ENCODE measurements at places on chromosomes 3 and 15.

GRCh38 chr3:62261121-62261520 is 112.2 kb downstream of the FEZF2 start:
- H3K27ac ChIP-seq, result no peak overlapping the region
- peaks cover 23% of the 10 kb centered on the region for H3K36me3 ChIP-seq

DNA sequence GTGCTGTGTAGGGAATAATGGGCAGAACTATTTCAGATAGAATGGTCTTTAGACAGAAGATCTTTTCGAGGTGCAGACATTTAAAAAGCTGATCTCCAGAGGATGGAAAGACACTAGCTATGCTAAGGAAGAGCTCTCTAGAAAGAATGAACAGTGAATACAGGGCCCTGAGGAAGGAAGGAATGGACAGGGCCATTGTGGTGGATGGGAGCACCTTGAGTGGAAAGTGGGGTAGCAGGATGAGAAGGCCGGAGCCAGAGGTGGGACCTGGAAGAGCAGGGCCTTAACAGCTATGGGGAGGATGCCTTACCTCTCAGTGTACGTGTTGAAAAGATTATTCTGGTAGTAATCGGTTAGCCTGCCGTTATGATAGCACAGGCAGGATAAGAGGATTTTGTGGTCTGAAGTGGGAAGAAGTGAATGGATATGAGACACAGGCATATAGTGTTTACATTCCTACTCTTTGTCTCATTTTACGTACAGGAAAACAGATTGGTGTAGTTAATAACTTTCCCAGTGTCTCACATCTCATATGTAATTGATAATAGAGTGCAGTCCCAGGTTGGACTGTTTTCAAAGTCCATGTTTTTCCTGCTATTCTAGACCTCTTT is 172.4 kb downstream of the KLHL25 start:
- no peaks in the 10 kb centered on the region for H3K27me3 ChIP-seq
- H3K4me1 ChIP-seq, result peaks cover 34% of the 10 kb centered on the region
- H3K36me3 ChIP-seq, result peaks cover 18% of the 10 kb centered on the region

GRCh38 chr15:58544756-58545155 is 113.0 kb downstream of the LIPC start:
- DNase-seq, result no peak
- no peak overlapping the region for H3K27ac ChIP-seq
- H3K4me1 ChIP-seq, result no peaks in the 10 kb centered on the region
- H3K4me3 ChIP-seq, result no peak overlapping the region

- peaks cover 27% of the 10 kb centered on the region for H3K4me1 ChIP-seq
- H3K27ac ChIP-seq, result no peak overlapping the region
- peaks cover 1% of the 10 kb centered on the region for H3K36me3 ChIP-seq
- no peak overlapping the region for H3K4me3 ChIP-seq
- no peaks in the 10 kb centered on the region for H3K27me3 ChIP-seq
- no peak for DNase-seq
These were observed 39.5 kb upstream of the PRR23E start for GRCh38 chr3:127153506-127153815.

GRCh38 chr3:186598794-186599141 is 14.1 kb upstream of the AHSG start:
- peaks cover 5% of the 10 kb centered on the region for H3K4me1 ChIP-seq
- no peak for DNase-seq
- H3K36me3 ChIP-seq, result no peaks in the 10 kb centered on the region
- no peaks in the 10 kb centered on the region for H3K27me3 ChIP-seq
- H3K4me3 ChIP-seq, result no peak overlapping the region
- no peak overlapping the region for H3K27ac ChIP-seq

GRCh38 chr15:99176757-99177156 is 71.9 kb downstream of the SYNM start:
- H3K36me3 ChIP-seq, result peaks cover 32% of the 10 kb centered on the region
- H3K4me3 ChIP-seq, result no peak overlapping the region
- no peaks in the 10 kb centered on the region for H3K27me3 ChIP-seq
- no peak overlapping the region for H3K27ac ChIP-seq
- peaks cover under 1% of the 10 kb centered on the region for H3K4me1 ChIP-seq
- DNase-seq, result no peak

DNA sequence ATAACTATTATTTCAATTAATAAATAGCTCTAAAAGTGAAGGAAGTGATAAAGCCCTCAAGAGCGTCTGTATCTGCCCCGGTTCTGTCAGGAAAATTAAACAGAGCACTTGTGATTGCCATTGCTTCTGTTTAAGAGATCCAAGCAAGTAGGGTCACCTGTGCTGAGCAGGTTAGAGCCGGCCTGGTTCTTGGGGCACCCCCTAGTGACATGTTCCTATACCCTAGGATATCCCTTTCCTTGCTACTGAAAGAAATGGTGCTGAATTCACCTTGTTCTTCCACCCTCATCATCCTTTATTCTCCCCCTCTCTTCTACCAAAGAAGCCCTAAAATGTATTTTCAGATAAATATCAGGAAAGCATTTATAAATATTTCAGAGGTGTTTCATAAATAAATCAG is 323.5 kb downstream of the RORA start:
- H3K4me3 ChIP-seq, result no peak overlapping the region
- H3K27ac ChIP-seq, result no peak overlapping the region
- no peaks in the 10 kb centered on the region for H3K36me3 ChIP-seq
- no peak for DNase-seq

DNA sequence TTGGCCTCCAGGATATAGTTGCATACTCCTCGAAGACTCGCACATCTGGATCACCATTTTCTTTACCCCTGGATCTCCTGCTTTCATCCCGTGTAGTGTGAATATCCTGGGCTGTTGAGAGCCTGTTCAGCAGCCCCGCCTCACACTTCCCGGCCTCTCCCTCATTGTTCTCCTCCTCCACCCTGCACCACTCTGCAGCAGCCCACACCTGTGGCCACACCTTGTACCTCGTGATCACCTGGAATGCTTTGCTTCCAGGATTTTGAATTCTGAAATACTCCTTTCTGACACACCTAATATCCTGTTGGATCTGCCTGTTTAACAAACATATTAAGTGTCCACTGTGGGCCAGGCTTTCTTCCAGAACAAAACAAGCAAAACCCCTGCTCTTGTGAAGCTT is 14.4 kb downstream of the ABHD17C start:
- H3K27me3 ChIP-seq, result no peaks in the 10 kb centered on the region
- H3K4me1 ChIP-seq, result peaks cover 7% of the 10 kb centered on the region
- no peak for DNase-seq
- H3K4me3 ChIP-seq, result no peak overlapping the region
- H3K36me3 ChIP-seq, result no peaks in the 10 kb centered on the region

DNA sequence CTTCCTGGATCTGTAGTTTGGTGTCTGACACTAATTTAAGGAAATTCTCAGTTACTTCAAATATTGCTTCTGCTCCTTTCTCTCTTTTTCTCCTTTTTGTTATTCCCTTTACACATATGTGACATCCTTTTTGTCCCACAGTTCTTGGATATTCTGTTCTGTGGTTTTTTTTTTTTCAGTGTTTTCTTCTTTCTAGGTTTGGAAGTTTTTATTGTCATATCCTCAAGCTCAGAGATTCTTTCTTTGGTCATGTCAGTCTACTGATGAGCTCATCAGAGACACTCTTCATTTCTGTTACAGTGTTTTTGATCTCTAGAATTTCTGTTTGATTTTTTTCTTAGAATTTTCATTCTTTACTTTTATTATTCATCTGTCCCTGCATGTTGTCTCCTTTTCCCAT is 140.5 kb downstream of the SPATA16 start:
- no peak overlapping the region for H3K27ac ChIP-seq
- no peaks in the 10 kb centered on the region for H3K27me3 ChIP-seq
- peaks cover 2% of the 10 kb centered on the region for H3K4me1 ChIP-seq
- DNase-seq, result no peak
- H3K4me3 ChIP-seq, result no peak overlapping the region

GRCh38 chr3:56357266-56357665 is 111.0 kb downstream of the ERC2 start:
- H3K4me3 ChIP-seq, result no peak overlapping the region
- no peaks in the 10 kb centered on the region for H3K4me1 ChIP-seq
- H3K36me3 ChIP-seq, result no peaks in the 10 kb centered on the region
- H3K27me3 ChIP-seq, result no peaks in the 10 kb centered on the region

- H3K4me1 ChIP-seq, result peaks cover 10% of the 10 kb centered on the region
- H3K36me3 ChIP-seq, result no peaks in the 10 kb centered on the region
- H3K27ac ChIP-seq, result no peak overlapping the region
- H3K27me3 ChIP-seq, result no peaks in the 10 kb centered on the region
These were observed 353.4 kb upstream of the TBL1XR1 start for GRCh38 chr3:177550667-177551066.

Measured in neuronal stem cell (in vitro differentiated cells).